ENCODE measurements at places on chromosomes 2 and 18.

DNA sequence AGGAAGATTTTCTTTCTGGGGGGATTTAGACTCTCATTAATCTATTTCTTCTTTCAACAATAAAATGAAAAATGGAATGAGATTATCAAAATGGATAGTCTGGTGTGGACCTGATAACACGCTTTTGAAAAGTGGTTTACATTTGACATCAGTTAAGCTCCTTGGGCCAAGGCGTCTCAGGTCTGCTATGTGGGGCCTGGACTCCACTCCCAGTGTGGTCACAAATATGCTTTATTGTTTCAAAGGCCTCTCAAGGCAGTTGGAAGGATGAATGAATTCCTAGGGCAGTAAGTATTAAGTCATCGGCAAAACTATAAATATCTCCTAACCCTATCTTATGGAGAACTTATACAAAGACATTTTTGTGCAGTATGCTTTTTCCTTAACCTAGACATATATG is 74.5 kb downstream of the ETAA1 start:
- DNase-seq, result no peak

DNA sequence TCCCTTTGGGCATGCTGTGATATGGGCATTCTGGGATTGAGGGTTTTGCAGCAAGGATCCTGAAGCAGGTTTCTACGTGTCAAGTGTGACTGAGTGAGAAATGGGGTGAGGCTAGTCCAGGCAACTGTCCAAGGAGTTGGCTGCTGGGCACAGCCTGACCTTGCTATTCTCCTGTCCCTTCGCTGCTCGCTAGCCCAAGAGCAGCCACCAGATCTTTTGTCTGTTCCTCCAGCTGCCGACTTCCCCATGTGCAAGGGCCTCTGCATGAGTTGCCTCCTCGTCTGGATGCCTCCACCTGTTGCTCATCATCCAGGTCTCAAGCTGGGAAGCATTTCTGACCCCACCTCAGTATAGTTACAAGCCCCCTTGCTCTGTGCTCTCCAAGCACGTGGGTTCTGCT is 71.1 kb downstream of the DYSF start:
- no peak for DNase-seq

DNA sequence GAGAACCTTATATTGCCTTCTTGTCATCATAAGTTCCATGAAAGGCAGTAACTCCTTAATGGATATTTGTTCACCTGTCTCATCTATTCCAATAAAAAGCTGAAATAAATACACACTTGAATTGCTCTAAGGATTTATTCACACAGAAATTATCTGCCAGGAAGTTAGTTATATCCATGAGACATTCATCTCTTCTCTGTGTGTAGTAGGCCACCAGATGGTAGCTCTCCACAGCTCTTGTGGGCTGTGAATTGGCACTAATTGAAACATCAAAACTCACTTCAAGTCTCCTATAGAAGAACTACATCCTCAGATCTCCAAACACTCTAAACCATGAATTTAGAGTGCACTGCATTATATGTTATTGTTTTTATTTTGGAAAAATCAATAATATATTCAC is 189.6 kb downstream of the DSC3 start:
- no peak for DNase-seq

GRCh38 chr2:128714851-128715312 is 396.2 kb upstream of the HS6ST1 start:
- peak; percentile 39 for DNase-seq

GRCh38 chr2:160397530-160397865 is 96.1 kb downstream of the RBMS1 start:
- no peak for DNase-seq

DNA sequence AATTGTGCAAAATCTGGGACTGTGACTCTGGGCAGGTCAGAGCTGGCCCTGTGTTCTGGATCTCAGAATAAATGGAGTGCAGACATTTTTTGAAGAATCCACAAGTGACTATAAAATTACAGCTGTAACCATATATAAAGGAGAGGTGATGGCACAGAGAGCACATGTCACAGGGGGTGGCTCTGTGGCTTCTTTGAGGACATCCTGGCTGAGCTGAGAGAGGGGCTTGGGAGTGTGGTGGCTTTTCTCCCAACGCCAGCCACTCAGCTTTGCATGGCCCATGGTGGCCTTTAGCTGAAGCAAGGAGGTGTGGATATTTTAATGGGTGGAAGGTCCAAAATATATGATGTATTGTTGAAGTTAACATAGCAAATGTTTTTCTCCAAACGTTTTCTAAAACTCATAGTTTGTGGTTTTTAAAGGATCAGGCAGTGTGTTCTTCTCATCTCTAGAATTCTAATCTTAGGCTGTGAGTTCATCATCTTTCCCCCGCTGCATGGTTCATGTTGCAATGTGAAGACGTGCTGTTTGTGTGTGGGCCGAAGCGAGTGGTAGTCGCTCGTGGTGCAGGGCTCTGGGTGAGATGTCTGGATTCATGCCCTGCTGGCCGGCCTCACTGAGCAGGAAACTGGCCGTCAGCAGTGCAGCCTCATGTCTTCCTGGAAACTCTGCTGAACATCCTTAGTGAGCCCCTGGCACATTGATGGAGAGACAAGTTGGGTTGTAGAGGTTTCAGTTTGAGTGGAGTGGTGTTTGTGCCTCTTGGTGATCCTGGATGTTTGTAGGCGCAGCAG is 109.9 kb downstream of the ZNF236 start:
- no peak for DNase-seq

DNA sequence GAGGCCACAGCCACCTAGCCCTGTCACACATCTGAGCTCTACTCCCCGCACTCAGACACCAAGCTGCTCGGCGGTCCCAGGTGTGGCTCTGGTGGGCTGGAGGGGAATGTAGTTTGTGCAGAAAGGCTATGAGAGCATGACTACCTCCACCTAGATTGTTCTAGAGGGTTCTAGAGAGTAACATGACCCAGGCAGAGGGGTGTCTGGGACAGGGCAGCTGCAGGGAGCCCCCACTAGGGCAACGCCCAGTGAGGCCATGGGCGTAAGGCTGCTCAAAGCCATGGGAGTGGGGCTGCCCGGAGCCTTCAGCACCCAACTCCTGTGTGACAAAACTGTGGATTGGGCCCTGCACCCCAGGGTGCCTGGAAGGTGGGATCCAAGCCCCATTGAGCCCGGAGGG is 511.4 kb upstream of the MYT1L start:
- DNase-seq, result no peak

GRCh38 chr18:27412556-27412955 is 227.4 kb upstream of the CHST9 start:
- no peak for DNase-seq

DNA sequence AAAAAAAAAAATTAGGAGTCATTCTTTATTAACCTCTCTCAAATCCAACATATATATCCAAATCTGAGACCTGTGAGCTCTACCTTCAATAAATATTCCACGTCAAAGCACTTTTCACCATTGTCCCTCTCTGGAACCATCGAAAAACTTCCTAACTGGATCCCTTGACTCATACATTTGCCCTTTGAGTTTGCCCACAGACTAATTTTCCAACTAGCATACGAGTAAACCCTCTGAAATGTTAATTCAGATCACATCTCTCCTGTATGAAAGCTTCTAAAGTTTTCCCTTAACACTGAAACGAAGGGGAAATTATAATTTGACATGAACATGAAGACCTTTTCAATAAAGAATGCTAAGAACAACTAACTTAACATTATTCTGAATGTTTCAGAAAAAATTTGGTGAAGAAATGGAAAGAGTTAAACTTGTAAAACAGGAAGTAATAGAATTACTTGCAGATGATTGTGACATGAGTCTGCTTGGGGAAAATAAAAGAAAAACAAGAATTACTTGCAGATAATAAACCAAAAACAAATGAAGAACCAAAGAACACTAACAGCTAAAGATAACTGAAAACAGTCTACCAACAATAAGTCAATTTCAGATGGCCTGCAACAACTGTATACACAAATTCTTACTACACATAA is 110.6 kb downstream of the C2orf74 start:
- peak; percentile 24 for DNase-seq

DNA sequence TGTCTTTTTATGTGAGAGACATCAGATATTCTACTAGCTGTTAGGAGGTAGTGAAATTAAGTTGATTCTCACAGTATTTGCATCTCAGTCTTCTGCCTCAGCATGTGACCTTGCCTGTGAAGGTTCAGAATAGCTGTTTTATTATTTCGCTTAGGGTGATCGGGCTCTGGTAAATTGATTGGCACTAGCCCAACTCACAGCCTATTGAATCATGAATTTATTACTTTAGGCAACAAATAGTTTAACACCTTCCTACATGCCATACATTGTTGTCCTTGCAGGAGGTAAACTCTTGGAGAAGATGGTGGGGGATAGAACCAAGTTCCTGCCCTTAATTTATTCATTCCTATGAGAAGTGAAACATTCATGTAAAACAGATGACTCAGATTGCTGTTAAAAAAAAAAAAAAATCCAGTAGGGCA is 101.9 kb downstream of the GPD2 start:
- DNase-seq, result no peak

DNA sequence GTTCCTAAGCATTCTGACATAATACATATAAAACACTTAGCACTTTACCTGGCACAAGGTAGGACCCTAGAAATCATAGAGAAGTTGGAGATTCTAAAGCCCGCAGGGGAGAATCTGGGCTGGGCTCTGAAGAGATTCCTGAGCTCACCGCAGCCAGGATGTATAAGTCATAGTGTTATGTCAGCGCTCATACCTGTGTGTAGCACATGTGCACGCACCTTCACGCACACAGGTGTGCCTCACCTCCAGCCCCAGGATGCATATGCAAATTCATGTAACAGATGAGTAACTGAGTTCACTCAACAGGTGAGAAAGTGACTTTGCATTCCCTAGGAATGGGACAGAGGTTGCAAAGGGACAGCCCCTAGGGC is 7.9 kb upstream of the SDC1 start:
- DNase-seq, result no peak

DNA sequence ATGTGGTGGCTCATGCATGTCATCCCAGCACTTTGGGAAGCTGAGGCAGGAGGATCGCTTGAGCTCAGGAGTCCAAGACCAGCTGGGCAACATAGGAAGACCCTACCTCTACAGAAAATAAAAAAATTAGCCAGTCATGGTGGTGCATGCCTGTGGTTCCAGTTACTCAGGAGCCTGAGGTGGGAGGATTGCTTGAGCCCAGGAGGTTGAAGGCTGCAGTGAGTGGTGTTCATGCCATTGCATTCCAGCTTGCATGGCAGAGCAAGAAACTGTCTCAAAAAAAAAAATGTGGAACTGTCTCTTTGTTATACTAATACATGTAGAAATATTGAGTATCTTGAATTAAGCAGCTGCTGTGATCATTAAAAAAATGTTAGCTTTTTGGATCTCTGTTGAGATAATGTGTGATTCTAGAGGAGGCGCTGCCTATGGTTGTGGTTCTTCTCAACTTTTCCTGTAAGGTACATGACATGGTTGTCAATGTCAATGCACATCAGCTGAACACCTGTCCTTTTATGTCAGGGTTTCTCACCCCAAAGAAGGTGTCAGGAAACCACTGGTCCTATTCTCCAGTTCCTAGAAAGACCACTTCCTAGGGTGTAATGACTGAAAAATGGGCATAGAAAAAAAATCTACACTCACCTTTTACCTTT is 34.7 kb upstream of the IL1RL1 start:
- DNase-seq, result no peak

GRCh38 chr2:43178055-43178598 is 48.3 kb downstream of the ZFP36L2 start:
- no peak for DNase-seq

DNA sequence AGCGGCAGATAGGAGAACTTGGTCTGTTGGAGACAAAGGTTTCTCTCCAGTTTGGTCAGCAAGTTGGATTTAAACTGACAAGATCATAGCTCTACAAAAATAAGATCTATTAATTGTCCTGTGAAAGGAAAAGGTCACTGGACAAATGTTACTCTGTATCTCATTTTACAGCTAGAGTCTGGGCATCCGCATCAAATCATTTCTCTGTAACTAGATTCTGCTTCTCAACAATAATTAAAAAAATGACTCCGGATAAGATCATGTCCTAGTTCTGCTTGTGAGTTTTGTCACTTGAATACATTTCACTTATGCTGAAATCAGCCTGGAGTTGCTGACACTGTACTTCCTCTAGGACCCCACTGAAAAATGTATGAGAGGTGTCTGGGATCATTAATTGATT is 310.8 kb downstream of the ALK start:
- no peak for DNase-seq

DNA sequence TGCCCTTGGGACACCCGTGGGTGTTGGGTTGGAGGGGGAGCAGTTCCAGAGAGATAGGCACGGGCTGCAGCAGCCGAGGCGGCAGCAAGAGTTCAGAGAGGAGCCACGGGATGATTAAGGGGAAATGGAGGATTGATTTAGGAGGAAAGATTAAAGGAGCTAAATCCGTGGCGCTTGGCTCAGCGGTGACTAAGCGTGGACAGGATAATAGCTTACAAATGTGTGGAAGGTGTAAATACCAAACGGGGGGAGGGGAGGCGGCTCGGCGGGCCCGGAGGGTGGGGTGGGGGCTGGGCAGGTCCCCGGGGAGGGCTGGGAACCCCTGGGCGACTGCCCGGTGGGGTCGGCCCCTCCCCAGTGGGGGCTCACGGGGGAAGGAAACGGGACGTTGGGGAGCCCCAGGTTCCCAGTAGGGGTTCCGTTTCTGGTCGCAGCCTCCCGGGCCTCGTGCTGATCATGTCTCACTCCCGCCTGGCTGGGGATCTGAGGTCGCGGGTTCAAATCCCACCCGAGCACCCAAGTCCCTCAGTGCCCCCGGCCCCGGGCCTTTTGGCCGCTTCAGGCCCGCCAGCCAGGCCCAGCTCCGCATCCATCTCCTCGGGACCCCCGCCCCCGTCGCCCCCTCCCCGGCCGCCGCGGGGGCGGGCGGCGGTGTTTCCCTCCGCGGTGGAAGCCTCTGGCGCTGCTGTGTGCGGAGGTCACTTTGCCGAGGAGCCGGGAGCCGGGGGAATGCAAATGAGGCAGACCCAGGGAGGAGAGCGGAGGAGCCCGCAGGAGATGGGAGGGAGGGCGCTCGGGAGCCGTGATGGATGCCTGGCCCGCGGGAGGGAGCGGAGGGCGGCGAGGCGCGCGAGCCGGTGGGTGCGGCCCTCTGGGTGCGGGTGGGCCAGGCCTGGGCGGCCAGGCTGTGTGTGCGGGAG is 8.1 kb downstream of the ASIC4 start:
- DNase-seq, result peak; percentile 44

GRCh38 chr2:121902171-121902591 is 146.7 kb downstream of the TSN start:
- DNase-seq, result peak; percentile 22

- DNase-seq, result no peak
Observed at GRCh38 chr2:231928481-231928880, 2.3 kb upstream of the NPPC start.

DNA sequence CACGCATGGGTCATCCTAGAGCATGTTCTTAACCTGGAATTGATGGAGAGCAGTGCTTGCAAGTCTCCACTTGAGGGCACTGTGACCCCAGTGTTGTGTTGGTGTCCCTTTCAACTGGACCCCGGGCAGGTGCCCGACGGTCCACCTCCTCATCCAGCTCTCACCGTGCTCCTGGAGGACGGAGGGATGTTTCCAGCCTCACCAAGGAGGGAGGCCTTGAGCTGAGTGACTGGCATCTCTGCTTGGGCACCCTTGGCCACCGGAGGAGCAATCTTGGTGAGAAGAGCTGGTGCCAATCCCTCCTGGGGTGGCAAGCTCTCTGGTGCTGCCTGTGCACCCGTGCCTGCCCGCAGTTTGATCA is 45.4 kb upstream of the ASB18 start:
- peak; percentile 4 for DNase-seq

All from common myeloid progenitor, CD34-positive (primary cell).